Epithelial cell of proximal tubule (primary cell): ENCODE measurements at places on chromosomes 12 and 14.
A peak's percentile ranks its signal among the peaks of the same experiment; 100 is the strongest.

DNA sequence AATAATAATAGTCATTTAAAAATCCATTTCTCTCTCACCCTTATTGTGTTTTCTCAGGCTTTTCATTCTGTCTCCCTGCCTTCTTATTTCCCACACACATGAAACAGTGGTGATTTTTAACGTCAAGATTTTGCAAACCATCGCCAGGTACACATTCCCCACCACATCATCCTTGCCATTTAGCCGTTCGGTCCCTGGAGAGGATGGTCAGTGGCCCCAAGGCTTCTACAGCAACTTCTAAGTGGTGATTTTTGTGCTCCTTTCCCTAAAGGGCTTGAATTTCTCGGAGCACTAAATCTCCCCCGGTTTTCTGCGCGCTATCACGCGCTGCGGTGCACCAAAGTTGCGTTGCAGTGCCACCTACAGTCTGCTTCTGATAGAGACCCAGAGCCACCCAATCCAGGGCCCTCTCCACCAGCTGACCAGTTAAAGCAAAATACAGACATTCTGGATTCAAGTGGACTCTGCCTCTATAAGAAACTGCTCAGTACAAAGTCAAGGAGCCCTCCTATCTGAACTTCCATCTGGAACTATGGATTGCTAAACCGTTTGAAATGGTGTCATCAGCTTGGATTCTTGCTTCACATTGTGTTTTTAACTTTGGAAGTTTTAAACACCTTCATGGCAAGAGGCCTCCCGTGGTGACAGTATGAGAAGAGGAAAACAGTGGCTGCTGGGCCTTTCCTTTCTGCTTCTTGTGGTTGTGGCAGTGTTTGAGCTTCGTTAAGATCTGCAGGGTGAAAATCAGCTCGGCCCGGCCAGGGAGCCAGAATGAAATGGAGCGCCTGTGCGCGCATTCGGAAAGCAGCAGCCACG is 234.0 kb downstream of the SPTSSA start:
- no peak for DNase-seq

- DNase-seq: no peak
Measured at GRCh38 chr12:77013091-77013490, 52.3 kb downstream of the E2F7 start.

GRCh38 chr12:19285793-19286448 is 153.4 kb upstream of the AEBP2 start:
- DNase-seq: no peak

GRCh38 chr12:4034921-4035320 is 161.7 kb upstream of the PARP11 start:
- DNase-seq: no peak

GRCh38 chr14:77212097-77212870 is 30.7 kb downstream of the TMEM63C start:
- no peak for DNase-seq

- DNase-seq: no peak
Measured at GRCh38 chr14:35944847-35945246, 118.7 kb downstream of the BRMS1L start.

DNA sequence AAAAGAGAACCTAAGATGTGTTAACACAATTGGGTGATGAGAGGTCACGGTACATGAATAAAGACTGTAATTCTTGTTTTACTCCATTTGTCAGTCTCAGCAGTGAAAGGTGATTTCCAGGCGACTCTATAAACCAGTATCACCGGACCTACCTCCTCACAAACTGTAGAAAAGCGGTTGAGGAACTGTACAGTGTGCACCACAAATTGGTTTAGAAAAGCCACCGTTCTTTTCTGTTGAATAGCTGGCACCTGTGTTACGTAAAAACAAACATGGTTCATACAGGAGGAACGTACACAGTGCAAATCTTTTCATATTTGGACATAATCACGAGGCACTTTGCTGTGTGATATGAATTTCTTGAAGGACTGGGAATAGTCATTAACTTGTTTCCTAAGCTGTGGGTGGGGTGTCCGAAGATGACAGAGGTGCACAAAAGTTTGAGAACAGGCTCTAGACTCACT is 663 bp downstream of the WASHC3 start:
- DNase-seq: no peak

DNA sequence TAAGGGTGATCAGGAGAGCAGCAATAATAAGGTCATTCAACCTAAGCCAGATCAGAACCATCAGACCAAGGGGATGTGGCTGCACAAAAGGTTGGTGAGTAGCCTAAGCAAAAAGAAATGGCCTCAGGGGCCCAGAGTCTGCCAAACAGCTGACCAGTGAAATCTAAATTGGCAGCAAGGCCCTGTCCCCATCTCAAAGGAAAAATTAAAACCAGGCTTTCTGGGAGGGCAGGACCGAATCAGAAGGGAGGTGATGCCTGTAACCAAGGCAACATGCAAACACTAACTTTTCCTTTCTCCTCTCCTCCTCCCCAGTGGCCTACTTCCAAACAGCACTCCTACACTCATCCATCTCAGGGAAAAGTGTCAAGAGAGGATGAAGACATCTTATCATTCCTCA is 256.4 kb downstream of the NUAK1 start:
- DNase-seq: no peak

- no peak for DNase-seq
Measured at GRCh38 chr14:91580876-91581577, 70.9 kb upstream of the PPP4R3A start.

DNA sequence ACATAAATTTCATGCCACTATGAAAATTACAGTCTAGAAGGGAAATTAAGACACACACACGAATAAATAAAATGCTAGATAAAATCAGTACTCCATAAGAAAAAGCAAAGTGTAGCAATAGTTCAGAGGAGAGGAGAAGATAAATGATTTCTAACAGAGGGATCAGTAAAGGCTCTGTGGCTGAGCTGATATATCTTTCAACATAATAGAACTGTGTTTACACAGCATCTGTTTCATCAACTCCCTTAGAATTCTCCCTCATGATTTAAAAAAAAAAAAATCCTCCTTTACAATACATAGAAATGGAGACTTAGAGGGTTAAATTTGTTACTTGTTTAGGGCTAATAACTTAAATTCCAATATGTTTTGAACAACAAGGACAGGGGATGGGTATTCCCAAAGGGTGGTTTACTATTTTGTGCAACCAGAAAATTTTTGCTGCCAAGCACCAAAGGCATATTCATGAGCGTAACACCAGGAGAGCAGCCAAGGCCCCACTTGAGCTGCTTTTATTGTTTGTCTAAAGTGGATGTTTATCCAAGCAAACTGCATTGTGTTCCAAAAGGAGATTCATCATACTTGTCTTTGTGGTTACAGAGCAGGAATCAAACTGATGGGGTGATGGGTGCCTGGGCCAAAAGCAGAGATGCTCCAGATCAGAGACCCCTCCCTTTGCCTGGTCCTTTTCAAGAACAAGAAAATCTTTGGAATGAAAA is 162.7 kb downstream of the BMP4 start:
- peak; percentile 7 for DNase-seq

GRCh38 chr12:89439941-89440340 is 84.7 kb downstream of the GALNT4 start:
- DNase-seq: no peak
